Suprapubic skin (tissue), 4 donors: ENCODE measurements at places on chromosomes 5 and 9.
A peak's percentile ranks its signal among the peaks of the same experiment; 100 is the strongest.

GRCh38 chr5:155594270-155594669 lies 580.7 kb downstream of the KIF4B start:
- no peak for DNase-seq

GRCh38 chr5:176899296-176899891 lies at the start of gene HK3:
HK3 (minus strand) TSS chr5:176899346; CDS start chr5:176896159, 3,187 bp downstream.
- no peak for DNase-seq

GRCh38 chr5:87541033-87541432 lies 128.3 kb upstream of the CCNH start:
- no peak for DNase-seq

- DNase-seq = no peak
Observed at GRCh38 chr5:109653042-109653441, 36.7 kb upstream of the MAN2A1 start.

- DNase-seq = no peak
Observed at GRCh38 chr9:36401164-36401740, 1.2 kb upstream of the RNF38 start.

DNA sequence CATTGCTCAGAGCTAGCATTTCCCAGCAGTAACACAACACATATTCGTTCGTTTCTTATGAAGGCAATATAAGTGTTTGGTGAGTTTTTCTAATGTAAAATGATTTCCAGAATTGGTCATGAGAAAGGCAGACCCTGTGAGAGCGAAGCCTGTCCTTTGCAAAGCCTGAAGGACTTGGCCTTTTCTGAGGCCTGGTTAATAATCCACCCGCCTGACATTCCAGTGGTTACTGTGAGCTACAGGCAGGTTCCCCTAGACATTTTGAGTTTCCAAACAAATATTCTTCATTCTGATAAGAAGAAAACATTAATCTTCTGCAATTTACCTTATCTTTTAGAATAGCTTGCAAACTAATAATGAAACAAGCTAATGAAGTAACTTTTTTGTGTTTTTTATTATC lies 38.0 kb downstream of the ADAMTS16 start:
- no peak for DNase-seq

DNA sequence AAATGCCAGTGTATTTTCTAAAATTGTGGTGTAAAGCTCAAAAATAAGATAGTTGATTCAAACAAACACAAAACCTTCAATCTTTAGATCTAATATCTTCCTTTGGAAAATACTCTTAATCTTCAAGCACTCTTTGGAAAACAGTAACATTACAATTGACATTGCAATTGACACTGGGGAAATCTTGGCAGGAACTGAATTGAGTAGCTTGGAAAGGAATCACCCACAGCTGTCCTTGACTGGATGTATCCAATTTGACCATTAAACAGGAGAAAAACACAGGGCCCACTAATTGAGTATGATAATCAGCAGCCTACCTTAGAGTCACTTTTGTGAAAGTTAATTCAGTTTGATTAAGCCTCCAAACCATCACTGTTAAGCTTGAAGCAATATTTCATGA lies 776.7 kb downstream of the DTWD2 start:
- no peak for DNase-seq

DNA sequence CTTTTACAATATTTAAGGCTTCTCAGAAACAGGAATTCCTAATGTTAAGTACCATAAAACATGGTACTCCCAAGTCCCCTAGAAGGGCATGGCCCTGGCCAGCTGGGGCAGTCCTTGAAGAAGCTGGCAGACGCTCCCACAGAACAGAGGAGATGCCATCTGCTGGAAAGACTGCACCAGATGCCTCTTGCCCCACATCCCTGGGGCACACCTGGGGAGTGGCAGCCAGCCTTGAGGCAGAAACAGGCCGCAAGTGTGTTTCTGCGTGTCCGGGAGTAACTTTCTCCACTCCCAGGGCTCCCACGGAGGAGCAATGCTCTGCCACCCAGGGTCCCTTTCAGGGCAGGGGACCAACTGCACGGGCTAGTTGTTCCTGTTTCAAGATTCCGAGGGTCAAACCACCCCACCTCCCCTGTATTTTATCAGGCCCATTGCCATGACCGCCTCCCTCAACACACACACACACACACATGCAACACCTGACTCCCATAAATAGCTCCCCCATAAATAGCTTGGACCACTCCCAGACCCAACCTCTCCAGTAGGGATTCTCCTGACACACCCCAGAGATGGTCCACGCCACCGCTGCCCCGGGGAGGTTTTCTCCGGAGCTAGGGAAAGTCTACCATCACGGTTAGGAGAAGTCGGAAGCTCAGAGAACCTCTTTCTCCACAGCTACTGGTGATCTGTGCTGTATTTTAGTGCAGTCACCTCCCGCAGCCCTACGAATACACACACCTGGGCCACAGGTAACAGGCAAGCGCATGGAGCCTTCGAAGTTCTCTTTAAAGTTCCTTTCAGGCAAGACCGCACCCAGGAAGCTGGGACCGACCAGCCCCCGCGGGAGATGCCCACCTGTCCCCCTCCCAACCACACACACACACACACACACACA lies 1.5 kb downstream of the SPOCK1 start:
- DNase-seq = no peak

DNA sequence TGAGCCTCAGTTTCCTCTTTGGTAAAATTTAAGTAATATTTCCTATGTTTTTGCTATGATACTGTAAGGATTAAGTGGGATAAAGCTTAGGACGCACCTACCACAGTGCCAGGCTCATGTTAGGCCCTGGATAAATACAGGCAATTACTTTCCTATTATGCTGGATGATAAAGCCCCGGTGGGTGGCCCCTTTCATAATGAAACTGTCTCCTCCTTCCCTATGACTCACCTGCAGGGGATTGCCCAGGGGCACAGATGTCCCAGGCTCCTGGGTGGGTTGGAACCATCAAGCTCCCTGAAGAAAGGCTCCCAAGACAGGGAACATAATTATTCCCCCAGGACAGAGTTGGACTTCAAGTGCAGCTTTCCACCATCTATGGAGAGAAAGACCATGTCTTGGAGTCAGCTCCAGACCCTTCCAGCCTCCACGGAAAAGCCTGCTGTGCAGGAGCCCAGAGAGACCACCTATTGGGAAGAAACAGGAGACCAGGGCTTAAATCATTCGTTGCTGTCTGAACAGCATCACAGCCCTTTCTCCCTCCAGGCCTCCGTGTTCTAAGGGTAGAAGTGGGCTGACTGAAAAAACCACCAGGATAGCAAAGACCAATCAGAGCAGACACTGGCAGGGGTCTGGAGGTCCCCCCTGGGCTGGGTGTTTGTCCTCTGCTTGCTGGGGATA lies 43.2 kb upstream of the FOXE1 start:
- no peak for DNase-seq

GRCh38 chr9:2396622-2397285 lies 224.8 kb upstream of the VLDLR start:
- no peak for DNase-seq

DNA sequence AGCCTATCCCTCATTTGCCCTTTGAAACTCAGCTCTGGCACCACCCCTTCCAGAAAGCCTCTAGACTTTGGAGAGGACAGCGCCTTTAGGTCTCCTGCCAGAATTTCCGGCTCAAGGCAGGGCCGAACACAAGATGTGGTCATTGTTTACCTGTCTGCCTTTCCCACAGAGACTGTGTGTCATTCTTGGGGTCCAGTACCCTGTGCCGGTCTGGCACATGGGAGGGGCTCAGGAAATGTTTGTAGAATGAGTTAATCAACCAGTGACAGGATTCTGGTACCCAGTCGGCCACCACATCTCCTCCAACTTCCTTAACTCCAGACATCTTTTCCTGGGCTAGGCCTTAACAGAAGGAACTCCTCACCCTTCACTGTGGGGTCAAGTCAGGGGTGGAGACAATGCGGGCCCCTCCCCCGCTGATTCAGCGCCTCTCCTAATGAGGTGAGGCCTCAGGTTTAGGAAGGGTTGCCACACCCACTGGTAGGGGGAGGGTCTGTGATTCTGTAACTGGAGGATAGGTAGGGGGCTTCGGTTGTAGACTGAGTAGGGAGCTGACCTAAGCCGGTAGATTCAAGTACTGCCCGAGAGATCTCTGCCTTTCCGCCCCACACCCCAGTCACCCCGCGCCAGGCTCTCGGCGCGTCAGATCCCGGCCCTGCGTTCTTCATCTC lies 29.3 kb downstream of the PCDH1 start:
- DNase-seq = no peak

DNA sequence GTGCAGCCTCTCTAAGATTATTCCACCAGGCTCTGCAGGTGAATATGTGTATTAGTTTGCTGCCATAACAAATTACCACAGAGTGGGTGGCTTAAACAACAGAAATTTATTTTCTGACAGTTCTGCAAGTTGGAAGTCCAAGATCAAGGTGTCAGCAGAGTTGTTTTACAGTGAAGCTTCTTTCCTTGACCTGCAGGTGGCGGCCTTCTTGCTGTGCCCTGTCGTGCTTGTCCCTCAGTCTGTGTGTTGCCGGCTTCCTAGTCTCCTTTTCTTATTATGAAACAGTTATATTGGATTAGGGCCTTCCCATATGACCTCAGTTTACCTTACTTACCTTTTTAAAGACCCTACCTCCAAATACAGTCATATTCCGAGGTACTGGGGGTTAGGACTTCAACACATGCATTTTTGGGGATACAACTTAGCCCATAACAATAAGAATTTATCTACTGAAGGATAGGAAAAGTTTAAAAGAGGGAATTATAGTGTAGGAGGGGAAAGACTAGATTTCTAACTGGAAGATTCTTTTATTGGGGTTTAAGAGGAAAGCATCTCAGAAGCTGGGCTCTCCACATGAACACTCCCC lies 97.4 kb downstream of the OSTF1 start:
- DNase-seq = no peak

DNA sequence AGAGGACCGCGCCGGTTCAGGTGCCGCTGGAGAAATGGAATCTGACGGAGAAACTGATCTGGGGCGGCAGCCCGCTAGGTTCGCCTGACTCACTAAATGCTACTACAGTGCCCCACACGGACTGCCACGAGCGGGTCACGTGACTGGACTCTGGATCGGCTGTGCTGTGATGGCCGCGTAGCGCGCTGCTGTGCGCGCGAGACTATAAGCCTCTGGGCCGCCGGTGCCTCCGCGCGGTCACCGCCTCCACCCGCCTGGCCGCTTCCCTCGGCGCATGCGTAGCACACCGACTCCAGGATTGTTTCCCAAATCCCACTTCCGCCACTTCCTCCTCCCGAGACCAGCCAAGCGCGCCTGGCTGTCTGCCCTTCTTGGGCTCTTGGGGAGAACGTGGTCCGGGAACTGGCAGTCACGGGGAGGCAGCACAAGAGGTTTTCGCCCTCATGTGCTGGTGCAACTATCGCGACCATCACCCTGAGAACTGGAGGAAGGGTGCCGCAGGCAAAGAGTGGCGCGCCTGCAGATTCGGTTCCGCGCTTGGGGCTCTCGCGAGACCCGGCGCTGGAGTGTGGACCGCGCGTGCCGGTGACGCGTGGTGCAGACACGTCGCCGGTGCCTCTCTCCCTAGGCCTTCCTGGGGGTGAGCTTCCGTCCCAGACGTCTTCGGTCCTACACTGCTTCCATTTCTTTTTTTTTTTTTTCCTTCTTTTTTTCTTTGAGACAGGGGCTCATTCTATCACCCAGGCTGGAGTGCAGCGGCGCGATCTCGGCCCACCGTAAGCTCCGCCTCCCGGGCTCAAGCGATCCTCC lies 35.8 kb upstream of the GLDC start:
- peak; percentile 98 for DNase-seq

GRCh38 chr5:89723907-89724306 lies 685.6 kb downstream of the CETN3 start:
- no peak for DNase-seq

DNA sequence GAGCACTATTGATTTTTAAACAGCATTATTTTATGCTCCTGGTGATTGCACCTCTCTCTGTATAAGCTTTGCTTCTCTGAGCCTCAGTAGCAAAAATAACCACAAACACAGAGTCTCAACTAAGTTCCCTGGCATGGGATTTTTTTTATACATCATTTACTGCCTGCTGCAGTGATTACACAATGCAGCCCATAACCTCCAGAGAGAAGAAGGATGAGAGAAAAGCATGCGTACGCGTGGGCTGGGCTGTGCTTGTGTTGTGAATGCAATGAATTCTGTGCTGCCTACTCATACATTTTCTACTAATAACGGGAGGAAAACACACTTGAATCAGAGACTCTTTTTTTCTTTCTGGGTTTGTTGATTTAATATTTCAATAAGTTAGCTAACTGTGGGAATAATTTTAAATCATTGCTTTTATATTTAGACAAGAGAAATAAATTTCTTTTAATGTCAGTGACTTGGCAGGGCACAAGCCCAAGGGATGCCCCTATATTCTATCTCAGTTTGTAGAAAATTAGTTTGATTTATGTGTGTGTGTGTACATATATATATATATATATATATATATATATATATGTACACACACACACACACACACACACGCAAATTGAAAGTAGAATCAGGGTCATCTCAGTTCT lies 351.5 kb downstream of the MED10 start:
- no peak for DNase-seq
